ENCODE measurements at places on chromosomes 3 and 15. TPM values are rescaled to one million over a fixed set of nuclear protein-coding genes. Genes with fewer than 3 reads are reported as not detected.

Gene RSRC1
- 29.3 TPM for total RNA-seq

DNA sequence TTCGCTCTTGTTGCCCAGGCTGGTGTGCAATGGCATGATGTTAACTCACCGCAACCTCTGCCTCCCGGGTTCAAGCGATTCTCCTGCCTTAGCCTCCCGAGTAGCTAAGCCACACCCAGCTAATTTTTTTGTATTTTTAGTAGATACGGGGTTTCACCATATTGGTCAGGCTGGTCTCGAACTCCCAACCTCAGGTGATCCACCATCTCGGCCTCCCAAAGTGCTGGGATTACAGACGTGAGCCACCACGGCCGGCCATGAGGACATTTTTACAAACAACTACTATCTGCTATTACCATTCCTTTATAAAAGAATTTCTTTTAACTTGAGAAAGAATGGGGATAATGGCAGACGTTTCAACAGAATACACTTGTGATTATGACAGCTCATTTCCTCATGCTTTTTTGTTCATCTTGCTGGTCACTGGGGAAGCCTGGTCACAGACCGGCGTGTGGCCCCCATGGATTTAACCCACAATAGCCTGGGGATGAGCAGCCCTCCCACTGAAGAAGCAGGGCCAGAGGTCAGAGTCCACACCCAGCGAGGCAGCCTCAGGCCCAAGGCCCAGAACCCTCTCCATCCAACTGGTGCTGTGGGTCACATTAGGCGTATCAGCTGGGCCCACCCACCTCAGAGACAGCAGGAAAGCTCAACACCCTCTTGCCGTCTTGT lies 112.0 kb downstream of the LIPC start:
- no peak for DNase-seq

GRCh38 chr15:70267879-70268278 lies 170.2 kb upstream of the TLE3 start:
- no peak for DNase-seq

DNA sequence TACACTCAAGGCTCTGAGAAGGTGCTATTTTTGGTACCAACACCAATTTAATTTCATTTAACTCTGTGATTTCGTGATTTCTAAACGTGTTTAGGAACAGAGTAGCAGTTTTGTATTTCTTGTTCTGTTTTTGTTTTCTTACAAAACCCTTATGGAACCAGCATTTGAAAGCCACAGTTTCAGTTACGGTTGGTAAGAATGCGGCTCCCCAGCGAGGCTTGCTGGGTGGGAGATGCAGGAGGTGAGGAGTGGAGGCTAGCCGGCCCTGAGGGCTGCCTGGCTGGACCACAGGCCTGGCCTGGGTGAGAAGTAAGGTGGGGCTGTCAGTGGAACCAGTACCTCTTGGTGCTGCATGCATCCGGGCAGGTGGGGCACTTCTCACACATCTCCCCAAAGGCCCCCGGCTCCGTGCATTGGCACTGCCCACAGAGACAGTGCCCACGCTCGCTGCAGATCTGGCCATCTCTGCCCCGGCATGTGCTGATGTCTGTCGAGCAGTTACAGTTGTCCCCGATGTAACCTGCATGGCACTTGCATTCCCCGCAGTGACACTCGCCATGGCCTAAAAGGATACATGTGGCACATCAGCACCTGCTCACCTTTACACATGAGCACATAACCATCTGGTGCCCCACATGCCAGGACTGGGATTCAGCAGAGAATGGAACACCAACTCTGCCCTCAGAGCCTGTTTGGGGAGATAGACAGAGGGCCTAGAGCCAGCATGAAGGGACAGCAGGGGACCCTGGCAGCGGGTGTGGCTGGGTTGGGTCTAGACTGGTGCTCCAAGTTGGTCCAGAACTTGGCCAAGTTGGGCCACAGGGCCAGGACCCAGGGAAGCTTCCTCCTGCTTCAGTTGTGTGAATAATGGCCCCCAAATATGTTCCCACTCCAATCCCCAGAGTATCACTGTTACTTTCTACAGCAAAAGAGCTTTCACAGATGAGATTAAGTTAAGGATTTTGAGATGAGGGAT lies 43.4 kb downstream of the UMPS start:
- DNase-seq: no peak

Gene KBTBD12
- not detected for total RNA-seq

Gene CELSR3
- 9.8 TPM for total RNA-seq
